ENCODE measurements at places on chromosomes 1 and 21.

- DNase-seq: no peak
Measured at GRCh38 chr1:174191349-174191862, 32.1 kb downstream of the RABGAP1L start.

DNA sequence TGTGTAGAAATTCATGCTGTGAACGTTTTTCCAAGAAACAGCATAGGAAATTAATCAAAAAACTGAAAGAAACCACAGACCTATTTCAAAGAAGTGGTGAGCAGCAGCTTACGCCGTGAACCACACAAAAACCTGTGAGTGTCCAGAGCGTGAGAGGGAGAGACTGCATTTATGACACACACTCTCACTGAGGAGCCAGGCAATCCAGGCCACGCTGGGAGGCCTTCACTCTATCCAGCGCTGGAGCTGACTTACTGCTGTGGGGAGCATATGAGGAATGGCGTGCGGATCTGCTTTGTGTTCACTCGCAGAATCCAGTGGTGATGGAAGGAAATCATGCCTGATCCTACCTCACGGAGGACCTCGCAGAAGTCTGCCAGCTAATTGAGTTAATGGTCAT is 12.7 kb downstream of the ADAMTS1 start:
- no peak for DNase-seq

GRCh38 chr1:81512252-81513003 is 288.3 kb upstream of the ADGRL2 start:
- no peak for DNase-seq

- no peak for DNase-seq
Measured at GRCh38 chr1:226806988-226807387, 63.4 kb upstream of the PSEN2 start.

DNA sequence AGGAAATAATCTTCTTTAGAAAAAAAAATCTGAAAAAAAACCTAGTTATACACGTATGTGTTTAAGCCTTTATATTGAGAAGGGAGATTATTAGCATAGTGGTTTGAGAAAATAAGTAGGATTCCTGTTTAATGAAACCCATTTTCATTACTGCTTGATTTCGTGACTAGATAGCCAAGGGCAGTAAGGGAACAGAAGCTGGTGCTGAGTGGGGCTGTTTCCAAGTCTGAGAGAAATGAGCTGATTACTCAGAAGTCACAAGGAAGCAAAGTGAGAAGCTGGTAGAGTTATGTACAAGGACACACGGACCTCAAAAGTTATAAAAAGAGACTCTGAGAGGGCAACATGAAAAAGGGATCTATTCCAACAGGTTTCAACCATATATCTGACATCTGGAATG is 256.5 kb downstream of the TTLL7 start:
- no peak for DNase-seq

DNA sequence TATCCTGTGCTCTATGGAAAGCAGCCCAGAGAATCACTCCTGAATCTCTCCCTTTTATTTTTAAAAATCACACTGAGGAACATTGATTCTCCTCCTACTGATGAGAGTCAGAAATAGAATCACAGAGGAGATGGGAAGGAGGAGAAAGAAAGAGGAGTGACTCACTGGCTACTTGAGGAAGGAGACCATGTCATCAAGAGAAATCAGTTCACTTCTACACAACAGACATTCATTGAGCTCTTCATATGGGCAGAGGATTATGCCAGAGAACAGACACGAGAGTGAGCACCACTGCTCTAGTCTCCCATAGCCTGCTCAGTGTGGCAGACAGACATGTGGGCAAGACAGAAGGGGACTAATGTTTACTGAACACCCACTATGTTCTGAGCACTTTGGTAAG is 44.2 kb downstream of the RAB3B start:
- DNase-seq: no peak

GRCh38 chr21:45537746-45538291 is 4.4 kb downstream of the SLC19A1 start:
- DNase-seq: no peak

- DNase-seq: no peak
Measured at GRCh38 chr1:119715542-119715941, 3.8 kb downstream of the PHGDH start.

- DNase-seq: no peak
Measured at GRCh38 chr1:209761011-209761635, 5.3 kb downstream of the TRAF3IP3 start.

DNA sequence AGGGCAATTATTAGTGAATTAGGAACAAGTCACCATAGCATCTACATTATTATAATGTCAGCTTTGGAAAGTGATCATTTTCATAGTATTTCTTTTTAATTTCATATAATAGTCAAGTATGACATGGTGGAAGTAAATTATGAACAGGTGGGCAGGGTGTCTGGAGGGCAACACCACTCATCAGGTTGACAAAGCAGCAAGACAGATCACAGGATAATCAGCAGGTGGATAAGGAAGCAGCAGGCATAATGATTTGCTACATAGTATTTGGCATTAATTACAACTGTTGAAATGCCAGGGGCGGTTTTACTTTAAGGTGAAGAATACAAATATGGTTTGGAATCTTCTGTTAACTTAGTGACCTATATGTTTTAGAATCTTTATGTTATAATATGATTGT is 1342.2 kb downstream of the PLA2G4A start:
- no peak for DNase-seq

GRCh38 chr1:204728045-204728444 is 42.5 kb upstream of the LRRN2 start:
- no peak for DNase-seq

- peak; percentile 39 for DNase-seq
Measured at GRCh38 chr21:14259747-14260146, 43.8 kb downstream of the RBM11 start.

GRCh38 chr1:184027826-184028695 is 9.5 kb downstream of the COLGALT2 start:
- no peak for DNase-seq

GRCh38 chr1:229570891-229571516 is 12.5 kb upstream of the ABCB10 start:
- DNase-seq: no peak

GRCh38 chr1:97837161-97837560 is 83.7 kb downstream of the DPYD start:
- no peak for DNase-seq

GRCh38 chr1:112460615-112461014 is 48.1 kb upstream of the WNT2B start:
- DNase-seq: no peak

- no peak for DNase-seq
Measured at GRCh38 chr1:113353580-113353979, 36.7 kb upstream of the MAGI3 start.

GRCh38 chr1:71885171-71885570 is 397.2 kb downstream of the NEGR1 start:
- no peak for DNase-seq

DNA sequence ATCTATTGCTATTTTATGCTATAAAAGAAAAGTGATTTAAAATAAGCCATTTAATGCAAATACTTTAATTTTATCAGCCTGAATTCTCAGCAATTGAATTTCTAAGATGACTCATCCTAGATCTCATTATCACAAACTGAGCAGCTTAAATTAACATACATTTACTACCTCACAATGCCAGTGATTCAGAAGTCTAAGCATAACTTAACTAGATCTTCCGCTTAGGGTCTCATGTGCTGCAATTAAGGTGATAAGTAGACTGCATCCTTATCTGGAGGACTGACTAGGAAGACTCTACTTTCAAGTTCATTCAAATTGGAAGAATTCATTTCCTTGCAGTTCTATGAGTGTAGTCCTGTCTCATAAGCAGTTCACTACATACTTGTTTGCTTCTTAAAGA is 286.6 kb downstream of the COL11A1 start:
- no peak for DNase-seq

Measured in retina (tissue), 1 donor.